ENCODE measurements at places on chromosomes 4 and X.

DNA sequence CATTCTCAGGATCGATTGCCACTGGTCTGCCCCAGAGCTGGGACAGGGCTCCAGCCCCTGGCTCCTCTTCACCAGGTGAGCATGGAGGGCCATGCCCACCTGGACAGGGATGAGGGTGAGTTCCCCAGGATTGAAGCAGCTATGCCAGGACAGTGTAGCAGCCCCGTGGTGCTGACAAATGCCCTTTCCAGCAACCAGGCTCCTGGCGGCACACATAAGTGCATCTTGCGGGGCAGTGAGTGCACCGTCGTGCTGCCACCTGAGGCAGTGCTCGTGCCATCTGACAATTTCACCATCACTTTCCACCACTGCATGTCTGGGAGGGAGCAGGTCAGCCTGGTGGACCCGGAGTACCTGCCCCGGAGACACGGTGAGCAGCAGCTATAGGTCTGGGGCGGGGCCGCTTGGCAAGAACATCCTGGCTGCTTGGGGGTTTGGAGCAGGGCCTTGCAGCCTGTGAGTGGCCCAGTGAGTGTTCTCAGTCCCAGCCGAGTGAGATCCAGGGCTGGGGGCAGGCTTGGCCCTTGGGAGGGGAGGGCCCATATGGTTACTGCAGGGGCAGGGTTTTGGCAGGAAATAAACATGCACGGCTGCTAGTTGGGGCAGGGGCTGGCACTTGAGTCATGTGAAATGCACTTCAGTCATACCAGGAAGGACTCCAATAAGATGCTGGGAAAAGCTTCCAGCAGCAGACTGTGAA is 6.1 kb downstream of the IL9R start:
- no peak for DNase-seq

GRCh38 chr4:142164767-142165500 is 528.6 kb downstream of the IL15 start:
- no peak for DNase-seq

DNA sequence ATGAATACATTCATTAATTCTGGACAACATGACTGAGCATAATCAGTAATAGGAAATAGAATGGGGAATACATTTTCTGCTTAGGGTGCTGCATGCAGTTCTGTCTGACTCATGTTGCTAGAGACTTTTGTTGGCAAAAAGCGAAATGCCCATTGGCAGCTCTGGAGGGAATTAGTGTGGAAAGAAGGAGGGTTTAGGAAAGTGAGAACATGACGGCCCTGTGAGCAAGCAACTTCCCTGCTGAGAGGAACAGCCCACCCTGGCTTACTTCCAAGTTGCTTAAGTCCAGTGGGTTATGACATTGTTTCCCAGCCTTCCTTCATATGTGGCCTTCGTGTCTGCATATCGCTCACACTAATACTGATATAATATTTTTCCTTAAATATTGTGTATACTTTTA is 13.8 kb downstream of the MAD2L1 start:
- DNase-seq, result no peak

- no peak for DNase-seq
Observed at GRCh38 chr4:115781528-115782146, 668.2 kb upstream of the NDST4 start.

DNA sequence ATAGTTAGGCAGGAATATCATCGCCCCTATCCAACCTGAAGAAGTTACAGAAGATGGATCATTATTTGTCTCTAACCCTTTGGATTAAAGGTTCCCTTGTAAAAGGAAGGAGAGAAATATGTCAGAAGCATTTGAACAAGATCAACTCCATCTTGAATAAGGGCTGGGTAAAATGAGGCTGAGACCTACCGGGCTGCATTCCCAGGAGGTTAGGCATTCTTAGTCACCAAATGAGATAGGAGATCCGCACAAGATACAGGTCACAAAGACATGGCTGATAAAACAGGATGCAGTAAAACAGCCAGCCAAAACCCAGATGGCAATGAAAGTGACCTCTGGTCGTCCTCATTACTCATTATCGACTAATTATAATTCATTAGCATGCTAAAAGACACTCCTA is 148.9 kb downstream of the GALNTL6 start:
- DNase-seq, result no peak

DNA sequence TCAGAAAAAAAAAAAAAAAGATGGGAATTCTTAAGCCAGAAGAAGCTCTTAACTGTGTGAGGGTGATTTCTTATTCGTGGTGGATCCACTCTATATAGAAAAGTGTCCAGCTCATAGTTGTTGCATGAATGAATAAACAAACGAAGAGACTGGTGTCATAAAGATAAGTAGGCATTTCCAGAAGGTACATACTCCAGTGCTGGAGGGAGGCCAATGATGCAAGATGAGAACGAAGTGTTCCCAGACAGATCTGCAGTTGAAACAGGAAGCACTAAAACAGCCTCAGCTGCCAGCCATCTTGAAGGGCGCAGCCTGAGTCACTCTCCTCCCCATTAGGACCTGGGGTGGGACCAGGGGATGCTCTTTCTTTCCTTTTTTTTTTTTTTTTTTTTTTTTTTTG is 47.4 kb upstream of the HOPX start:
- no peak for DNase-seq

DNA sequence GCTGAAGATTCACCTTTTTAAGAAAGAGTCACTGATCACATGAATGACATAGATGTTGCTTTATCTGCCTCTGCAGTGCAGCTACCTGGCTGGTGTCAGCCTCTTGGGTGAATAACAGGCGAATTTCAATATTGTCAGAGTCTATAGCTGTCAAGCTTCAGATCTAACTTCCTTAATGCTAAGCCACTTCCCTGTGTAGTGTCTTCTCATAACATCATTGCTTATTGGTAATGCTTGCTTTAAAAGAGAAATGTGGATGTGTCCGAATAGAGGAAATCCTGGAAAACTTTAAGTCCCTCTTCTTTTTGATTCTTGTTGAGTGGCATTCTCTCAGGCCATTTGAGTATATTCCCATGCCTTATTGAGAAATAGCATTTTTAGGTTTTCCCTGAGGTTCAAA is 7.3 kb upstream of the IGFBP7 start:
- no peak for DNase-seq

DNA sequence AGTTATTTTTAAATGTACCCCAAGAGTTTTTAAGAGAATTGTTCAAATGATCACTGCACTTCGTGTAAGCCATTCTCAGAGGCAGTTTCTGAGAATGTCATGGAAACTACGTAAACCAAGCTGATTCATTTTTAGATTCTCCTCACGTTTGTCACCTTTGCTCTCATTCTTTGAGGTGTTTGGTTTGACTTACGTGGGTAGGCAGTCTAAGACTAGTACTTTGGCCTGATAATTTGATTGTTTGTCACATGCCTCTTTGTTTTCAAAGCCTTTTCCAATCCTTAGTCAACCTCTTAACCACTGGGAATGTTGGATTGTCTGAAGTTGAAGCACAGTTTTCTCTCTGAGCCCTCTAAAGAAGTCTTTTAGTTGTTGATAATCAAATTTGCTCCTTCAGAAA is 10.5 kb downstream of the SEPTIN11 start:
- no peak for DNase-seq

GRCh38 chrX:55290963-55291362 is 26.2 kb upstream of the PAGE3 start:
- DNase-seq, result no peak

DNA sequence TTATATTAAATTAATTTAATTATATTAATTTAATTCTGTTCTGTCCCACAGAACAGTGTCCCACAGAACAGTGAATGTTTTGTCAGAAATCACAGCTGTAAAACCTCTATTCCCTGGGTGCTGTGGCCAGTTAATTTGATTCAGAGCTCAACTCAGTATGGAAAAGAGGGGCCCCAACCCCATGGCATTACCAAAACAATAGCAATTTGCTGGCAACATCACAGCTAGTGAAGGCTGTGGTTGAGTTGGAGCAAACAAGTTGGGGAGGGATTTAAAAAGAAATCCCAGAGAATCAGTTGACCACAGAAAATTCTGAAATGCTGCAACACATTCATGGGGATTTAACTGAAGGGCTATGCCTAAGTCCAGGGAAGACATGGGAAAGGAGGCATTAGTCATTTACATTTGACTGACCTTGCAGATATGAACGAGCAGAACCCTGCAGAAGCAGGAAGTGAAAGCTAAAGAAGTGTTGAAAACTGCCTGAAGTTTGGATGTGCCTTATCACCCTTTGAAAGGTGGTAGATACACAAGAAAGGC is 30.1 kb downstream of the PDHA2 start:
- no peak for DNase-seq

DNA sequence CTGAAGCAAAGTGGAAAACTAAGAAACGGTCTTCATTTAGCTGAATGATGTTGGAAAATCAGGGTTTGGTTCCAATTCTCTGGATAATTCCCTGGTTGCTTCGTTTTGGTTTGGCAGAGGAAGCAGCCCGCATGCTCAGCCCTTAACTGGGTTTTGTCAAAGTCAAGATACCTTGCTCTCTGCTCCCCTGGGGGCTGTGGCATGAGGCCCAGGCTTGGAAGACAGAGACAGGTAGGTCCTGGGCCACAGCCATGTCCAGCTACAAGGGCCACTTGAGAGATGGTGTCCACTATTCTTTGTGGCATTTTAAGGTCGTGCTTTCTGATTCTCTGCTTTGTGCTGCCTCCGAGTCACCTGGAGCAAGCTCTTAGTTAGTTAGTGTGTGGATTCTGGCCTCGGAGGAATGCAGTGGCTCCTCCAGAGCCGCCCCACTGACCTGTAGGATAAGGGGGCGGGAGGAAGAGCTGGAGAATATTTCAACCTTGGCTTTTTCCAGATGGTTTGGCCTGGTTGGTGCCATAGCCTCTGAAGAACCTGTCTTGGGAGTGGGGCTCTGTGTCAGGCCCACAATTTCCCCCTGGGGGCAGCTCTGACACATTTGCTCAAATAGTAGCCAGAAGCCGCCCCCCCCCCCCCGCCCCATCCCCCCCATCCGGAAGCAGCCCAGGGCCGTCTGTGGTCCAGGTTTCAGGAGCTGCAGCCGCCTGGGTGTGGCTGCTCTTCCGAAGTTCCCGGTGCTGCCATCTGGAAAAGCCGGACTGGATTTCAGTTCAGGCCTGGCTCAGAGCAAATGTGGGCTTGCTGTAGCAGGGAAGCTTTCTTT is 147.1 kb downstream of the NHS start:
- peak; percentile 3 for DNase-seq

All from NCI-H524 treated with DMSO at 0.1 percent for 48 hours (cell line).